ENCODE measurements at places on chromosomes 5 and 9.

GRCh38 chr9:22203371-22204138 is 194.4 kb upstream of the CDKN2B start:
- DNase-seq = no peak

DNA sequence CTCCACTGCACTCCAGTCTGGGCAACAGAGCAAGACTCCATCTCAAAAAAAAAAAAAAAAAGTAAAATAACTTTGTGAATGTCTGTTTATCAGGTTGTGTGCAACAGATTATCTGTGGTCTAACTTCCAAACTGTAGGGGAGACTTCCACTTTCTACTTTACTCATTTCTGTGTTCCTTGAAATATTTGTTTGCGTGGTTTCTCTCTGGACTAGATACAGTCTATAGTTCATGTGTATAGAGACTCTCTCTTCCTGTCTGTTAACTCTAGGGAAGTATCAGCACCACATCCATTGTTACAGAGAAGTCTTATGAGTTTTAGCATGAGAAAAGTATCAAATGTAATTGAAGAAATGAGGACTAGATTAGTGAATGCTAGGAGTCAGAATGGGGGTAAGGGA is 168.3 kb downstream of the LPAR1 start:
- no peak for DNase-seq

DNA sequence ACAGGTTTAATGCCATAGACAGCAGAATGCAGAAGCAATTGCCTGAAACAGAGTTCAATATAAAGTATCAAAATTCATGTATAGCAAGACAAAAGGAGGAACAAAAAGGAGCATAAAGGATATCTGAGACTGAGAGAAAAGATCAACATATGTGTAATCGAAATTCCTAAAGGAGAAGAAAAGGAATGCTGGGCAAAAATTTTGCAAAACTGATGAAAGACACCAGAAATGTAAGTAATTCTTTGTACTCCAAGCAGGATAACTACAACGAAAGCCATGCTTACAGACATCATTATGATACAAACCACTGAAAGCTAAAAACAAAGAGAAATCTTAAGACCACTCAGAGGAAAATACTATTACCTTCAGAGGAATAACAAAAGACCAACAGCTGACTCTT is 72.8 kb upstream of the MTAP start:
- DNase-seq = no peak

DNA sequence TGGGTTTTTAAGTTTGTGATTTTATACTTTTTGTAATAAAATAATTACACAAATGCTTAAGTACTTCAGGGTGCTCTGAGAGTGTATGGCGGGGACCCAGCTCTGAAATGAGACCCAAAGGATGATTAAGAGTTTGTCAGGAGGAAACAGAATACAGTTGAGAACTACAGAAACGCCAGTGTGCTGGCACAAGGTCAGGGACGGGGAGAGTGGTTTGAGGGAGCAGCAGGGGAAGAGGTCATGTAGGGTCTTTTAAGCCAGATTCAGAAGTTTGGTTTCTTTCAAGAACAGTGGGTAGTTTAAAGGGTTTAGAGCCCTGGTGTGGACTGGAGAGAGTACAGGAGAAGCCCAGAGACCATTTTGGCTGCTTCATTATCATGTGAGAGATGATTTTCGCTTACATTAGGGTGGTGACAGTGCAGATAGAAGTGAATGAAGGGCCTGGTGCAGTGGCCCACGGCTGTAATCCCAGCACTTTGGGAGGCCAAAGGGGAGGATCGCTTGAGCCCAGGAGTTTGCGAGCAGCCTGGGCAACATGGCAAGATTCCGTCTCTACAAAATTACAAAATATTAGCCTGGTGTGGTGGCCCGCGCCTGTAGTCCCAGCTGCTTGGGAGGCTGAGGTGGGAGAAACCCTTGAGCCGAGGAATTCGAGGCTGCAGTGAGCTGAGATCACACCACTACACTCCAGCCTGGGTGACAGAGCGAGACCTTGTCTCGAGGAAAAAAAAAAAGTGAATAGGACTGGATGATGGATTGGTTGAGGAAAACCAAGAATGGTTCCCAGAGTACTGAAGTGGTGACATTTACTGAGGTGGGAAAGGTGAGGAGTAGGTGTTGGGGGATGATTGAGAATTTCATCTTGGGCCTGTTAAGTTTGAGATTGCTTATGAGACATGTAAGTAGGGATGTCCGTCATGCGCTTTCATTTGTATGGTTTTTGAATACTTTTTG is 1.4 kb upstream of the ETF1 start:
- DNase-seq = peak; percentile 36

DNA sequence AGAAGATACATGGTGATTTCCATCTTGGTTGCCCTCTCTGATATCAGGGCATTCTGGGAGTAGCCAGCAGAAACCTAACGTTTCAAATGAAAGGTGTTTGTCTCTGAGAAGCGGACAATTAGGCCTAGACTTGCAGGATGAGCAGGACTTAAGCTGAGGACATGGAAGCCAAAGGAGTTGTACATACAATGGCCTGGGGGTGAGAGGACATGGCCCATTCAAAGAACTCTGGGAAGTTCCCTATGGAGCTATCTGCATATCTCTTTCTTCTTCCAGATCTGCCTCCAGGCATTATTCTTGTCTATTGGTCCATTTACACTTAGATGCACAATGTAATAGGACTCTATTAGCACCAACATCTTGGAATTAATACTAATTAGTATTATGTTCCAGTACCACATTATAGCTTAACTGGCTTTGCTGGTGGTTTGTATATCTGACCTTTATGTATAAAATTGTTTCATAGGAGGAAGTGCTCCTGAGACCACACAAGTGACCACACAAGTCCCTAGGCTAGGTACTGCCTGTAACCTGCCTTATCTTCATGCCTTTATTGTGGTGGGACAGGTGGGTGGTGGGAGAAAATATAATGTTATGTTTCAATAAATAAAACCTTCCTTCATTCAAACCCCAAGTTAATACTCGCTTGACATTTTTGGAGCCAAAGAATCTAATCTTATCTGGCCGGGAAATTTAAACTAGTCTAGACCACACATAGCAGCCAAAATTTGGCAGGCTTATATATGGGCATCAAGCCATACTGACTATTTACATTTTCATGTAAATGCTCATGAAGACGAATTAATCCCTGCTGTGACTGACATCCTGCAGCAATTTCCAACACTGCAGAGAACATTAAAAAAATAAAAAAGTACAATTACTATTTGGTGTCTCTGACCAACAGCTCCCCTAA is 52.1 kb upstream of the EQTN start:
- DNase-seq = no peak

- DNase-seq = no peak
These were observed 105.1 kb downstream of the INSYN2B start for GRCh38 chr5:169875091-169875728.

DNA sequence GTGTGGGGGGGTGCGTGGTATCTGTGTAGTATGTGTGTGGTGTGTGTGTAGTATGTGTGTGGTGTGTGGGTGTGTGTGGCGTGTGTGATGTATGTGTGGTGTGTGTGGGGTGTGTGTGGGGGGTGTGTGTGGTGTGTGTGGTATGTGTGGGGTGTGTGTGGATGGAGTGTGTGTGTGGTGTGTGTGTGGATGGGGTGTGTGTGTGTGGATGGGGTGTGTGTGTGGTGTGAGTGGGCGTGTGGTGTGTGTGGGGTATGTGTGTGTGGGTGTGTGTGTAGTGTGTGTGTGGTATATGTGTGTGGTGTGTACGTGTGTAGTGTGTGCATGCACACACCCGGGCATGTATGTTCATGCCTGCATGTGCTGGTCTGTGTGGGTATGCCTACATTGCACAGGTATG is 420.9 kb upstream of the DAP start:
- DNase-seq = no peak

GRCh38 chr9:20048437-20048836 is 259.6 kb upstream of the SLC24A2 start:
- DNase-seq = no peak

- no peak for DNase-seq
These were observed 330.2 kb downstream of the OSTF1 start for GRCh38 chr9:75418518-75418917.

DNA sequence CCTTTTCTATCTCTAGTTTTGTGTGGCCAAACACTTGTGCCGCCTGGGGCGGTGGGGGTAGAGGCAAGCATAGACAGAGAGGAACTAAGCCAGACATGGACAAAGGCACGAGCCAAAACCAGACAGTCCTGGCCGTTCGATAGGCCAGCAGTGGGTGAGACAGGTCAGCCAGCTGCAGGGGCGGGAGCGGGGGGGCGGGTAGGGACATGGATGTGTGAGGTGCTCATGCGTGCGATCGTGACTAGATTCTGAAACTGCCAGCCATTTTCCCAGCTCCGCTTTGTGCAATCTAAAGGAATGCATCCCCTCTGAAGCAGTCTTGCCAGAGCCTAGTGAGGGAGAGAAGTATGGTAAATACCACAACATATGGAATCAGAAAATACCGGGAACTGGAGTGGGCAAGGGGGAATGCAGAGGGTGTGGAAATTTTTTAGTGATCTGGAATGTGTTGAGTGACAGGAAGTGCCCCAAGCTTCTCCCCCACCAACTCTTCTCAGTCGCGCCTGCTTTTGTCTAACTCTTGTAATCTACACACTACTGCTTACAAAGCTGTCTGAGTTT is 111.9 kb downstream of the NR6A1 start:
- DNase-seq = peak; percentile 89
